ENCODE measurements at places on chromosomes 1 and 21.

DNA sequence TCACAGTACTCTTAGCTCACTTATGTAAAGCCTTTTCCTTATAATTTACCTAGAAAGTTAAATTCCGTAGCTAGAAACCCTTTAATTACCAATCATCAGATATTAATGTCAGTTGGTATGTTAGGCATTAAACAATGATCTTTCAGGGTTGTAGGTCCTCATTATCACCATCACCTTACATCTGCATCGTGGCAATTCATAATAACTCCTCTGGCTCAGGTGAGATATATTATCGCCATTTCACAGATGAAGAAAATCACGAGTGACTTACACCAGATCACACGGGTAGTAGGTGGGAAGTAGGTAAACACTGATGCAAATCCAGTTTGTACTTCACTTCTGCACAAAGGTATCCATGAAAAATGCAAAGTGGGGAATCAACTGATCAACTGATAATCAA lies 639 bp downstream of the NUP133 start:
- DNase-seq = no peak

DNA sequence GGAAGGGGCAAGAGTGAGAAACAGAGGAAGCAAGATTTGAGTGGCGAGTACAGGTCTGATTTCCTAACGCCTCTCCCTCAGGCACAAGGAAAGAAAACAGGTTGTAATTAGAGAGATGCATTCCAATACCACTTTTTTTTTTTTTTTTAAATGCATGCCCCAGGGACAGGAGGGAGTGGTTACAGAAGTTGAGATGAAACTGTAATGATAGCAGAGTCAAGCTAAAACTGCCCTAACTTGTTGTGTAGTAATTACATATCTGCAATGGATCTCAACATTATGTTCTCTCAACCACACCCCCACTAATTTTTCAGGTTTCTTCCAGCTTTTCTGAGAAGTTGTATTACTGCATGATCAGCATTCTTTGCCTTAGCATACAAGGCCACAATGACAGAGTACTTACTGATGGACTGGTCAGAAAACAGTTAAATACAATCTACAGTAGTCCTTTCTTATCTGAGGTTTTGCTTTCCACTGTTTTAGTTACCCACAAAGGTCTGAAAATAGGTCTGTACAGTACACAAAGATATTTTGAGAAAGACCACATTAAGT lies 5.5 kb downstream of the ETV3 start:
- no peak for DNase-seq

GRCh38 chr1:174204697-174205308 lies 45.5 kb downstream of the RABGAP1L start:
- no peak for DNase-seq

DNA sequence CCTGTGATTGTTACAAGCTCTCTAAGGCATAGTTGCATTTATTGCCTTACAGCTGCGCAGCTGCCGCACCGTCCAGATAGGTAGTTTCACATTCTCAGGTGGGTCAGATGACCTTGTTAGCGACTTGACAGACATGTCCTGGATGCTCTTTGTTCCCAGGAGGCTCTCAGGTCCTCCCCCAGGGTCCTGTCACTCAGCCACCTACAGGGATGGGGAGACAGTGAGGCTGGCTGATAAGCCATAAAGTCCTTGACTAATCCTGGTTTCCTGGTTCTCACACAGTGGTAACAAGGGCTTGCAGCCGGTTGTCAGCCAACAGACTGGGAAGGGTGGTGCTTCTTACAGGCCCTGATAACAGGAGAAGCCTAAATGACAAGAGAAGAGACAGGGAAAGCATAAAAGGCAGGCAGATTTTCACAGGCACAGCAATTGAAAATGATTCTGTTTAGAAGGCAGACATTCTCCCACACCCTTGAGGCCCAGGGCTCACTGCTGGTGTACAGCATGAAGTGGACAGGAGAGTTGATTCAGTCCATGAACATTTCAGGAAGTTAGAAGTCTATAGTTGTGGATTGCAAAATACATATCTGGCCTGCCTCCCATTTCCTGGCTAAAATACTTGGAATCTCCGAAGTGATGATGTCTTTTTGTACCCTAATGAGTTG lies 2.9 kb downstream of the ARF1 start:
- peak; percentile 58 for DNase-seq

DNA sequence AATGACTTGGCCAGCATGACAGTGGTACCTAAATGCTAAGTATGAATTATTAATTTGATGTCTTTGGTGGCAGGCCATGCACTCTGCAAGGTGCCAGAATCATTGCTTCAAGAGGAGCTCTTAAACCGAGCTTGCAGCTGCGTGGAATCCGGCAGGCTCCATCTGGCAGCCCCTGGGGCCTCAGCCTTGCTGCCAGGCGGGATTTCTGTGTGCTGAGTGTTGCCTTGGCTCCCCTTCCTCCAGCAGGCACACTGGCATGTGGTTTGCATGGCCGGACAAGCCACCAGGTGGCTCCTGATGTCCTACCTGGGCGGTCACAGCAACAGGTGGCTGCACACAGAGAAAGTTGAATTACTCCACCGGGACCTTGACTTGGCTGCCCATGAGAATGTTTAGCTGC lies 155.4 kb downstream of the URB2 start:
- DNase-seq = no peak
